Cortex of kidney (tissue), 1 donor: ENCODE measurements at places on chromosomes 12 and 14.

GRCh38 chr12:115504306-115505290 lies 772.9 kb downstream of the MED13L start:
- DNase-seq = no peak

DNA sequence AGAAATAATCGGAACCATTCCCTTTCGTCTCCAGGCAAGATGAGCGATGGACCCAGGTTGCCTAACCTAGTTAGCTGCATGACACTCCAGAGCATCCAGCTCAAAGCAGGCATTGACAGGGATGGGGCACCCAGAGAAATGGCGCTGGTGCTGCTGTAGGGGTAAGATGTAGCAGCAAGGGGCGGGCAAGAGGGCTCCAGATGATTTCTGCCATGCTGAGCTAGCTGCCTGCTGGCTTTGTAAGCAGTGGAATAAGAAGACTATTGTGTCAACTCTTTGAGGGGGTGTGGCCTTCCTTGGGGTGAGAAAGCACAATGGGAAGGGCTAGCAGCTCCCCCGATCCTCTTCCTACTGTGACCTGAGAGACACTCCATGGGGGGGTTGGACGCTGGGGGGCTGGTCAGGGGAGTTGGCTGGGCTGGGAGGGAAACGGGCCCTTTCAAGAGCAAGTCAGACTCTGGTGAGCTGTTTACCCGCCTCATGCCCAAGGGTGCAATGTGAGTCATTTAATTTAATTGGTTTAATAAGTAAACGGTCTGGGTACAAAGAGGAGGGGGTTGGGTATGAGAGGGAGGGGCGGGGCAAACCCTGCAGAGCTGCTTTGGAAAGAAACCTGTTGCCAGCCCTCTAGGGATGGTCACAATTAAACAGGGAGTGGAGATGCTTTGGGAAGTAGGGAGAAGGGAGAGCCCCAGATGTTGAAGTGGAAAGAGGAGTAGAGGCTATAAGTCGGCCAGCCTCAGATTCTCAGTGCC lies 50.5 kb downstream of the B4GALNT3 start:
- no peak for DNase-seq

- DNase-seq = no peak
These were observed 29.7 kb downstream of the TMCC3 start for GRCh38 chr12:94620621-94621020.

DNA sequence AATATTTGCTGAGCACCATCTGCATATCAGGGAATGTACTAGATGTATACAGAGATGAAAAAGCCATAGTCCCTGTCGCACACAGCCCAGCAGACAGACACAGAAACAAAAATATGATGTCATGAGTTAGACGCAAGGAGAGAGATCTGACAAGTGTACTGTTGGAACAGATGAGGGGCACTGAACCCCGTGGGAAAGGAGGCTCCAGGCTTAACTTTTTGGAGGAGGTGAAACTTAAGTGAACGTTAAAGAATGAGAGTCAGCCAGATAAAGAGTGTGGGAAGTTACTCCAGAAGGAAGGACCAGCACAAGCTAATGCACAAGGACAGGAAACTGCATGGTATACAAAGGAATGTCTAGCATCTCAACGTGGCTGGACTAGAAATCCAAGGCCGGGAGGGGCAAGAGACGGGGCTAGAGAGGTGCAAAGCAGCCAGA lies 2.5 kb upstream of the ACTN1 start:
- DNase-seq = no peak

DNA sequence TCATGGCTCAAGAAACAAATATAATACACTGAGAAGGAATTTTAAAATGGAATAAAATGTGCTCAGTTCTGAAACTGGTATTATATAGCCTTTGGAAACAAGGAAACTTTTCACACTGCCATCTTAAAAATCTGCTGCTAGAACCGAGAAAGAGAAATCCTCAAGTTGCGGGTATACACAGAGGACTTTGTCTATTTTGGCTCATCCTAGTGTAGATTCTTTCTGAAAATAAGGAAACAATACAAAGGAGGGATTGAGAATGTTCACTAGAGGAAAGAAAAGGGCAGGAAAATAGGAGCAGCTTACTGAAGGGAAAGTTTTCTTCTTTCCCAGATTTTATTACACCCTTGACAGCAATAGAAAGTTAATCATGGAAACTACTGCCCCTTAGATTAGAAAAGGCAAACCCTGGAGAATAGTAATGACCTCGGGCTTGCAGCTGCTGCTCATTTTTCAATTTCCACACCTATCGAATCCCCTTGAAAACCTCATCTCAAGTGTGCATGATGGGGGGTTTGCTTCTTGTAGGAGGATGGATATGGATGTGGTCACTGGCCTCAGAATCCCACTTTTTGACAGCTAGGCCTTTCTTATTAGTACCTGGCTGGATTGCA lies 104.6 kb downstream of the DAAM1 start:
- no peak for DNase-seq
